Stimulated activated CD4-positive, alpha-beta T cell treated with anti-CD3 and anti-CD28 coated beads, Interleukin-1b, Interleukin-23, amount 100 ng/mL, for 1 hour (primary cell): ENCODE measurements at places on chromosomes 16 and 17.

GRCh38 chr16:85856079-85856478 lies 42.9 kb upstream of the IRF8 start:
- no peak for DNase-seq

DNA sequence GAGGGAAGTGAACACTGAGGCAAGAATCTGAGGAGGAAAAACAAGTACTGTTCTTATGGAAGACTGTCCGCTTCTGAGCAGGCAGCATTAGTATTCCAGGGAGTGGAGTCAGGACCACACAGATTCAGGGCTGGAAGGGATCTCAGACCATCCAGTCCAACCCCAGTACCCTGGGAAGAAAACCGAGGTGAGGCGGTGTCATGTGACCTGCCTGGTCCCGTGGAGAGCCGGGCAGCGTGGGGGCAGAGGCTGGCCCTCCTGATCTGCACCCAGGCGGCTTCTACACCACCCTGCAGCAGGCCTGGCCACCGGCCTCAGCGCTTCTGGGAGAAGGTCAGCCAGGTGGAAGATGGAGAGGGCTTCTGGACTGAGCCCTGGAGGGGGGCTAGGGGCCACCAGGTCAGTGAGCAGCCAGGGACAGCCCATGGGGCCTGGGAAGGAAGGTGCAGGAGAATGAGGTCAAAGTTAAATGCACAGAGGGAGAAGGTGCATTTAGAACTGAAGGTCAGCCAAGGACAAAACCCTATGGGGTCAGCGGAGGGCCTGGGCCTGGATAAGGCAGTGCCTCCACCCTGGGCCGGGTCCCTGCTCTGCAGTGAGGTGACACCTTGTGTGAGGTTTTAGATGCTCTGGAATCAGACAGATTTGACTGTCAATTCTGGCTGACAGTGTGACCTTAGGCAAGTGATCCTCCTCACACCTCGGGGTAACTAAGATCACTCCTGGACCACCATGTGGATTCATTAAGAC lies 45.9 kb downstream of the VAC14 start:
- DNase-seq: no peak

- DNase-seq: no peak
These were observed 226.7 kb upstream of the MYOCD start for GRCh38 chr17:12438813-12439586.

- no peak for DNase-seq
These were observed 50.7 kb downstream of the GNA13 start for GRCh38 chr17:65005858-65006257.

DNA sequence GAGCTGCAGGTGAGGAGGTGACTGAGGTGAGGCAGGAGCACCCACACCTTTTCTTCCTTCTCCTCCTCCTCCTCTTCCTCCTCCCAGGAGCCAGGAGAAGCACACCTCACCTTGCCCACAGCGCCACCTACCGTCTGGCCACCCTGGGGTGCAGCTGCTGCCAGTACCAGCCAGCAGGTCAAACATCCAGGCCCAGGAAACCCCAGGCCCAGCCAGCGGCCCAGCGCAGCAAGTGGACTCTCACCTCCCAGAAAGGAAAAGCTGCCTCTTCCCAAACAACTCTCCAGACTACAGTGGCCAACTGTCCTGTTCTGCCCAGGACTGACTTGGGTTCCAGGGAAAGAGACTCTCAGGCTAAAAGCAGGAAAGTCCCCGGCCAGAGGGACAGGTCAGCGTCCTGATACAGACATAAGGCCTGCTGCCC lies 22.7 kb downstream of the PEMT start:
- no peak for DNase-seq
